Skeletal muscle cell (primary cell): ENCODE measurements at places on chromosomes 3 and 15.
A peak's percentile ranks its signal among the peaks of the same experiment; 100 is the strongest.

DNA sequence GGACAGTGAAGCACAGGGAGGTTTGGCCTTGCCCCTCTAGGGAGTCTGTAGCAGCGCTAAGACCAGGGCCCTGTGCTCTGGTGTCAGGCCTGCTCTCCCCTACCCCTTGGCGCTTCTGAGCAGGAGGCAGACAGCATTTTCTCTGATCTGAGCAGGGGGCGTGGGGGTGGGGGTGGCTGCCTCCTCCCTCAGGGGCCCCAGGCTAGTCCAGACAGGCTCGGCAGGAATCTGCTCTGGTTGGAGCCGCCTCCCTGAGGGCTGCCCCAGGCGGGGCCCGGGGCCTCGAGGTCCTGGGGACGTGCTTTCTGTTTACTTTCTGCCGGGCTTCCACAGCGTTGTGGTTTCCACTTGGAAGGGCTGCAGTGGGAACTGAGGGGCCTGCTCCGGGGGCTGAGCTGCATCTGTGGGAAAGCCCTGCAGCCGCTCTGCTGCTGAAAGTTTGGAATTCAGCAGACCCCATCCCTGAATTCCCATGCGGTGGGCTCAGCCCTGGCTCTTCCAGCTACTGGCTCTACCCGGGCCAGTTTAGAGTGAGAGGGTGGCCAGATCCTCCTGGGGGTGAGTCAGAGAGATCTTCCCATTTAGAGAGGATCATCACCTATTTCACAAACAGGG lies 105.4 kb downstream of the LINGO1 start:
- DNase-seq = peak; percentile 54

DNA sequence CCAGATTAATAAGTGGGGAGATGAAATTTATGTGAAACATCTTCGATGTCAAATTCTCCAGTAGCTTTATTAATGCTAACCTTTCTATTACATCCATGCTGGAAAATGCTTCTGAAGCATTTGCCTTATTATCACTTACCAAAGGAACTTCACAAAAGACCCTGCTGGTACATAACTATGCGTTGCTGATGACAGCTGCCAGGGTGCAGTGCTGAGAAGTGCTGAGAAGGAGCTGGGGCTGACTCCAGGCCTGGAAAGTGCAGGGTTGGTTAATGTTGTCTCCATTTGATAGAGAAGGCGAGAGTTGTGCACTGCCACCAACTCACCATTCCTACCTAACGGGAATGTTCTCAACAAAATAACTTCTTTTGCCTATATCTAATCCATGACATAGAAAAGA lies 736.0 kb upstream of the NR2F2 start:
- DNase-seq = no peak

- no peak for DNase-seq
These were observed 675 bp downstream of the PSMD6 start for GRCh38 chr3:64022451-64023186.

DNA sequence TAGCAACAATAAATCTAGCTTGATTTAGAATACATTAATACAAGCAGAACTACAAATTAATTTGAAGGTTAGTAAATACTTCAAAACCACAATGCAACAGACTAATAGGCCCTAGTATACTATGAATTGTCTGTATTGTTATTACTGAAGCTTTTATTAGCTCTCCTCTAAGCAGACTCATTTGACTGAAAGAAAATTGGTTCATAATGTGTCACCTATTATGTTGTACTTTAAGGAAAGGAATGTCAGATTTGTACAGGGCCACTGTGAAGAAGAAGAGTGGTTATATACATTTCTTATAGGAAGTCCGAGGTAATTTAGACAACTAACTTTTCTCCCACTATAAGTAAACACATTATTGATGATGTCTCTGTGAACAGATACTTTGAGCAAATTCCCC lies 954.5 kb downstream of the ZPLD1 start:
- no peak for DNase-seq

- DNase-seq = no peak
These were observed 1679.4 kb downstream of the OTOL1 start for GRCh38 chr3:163175970-163176369.

DNA sequence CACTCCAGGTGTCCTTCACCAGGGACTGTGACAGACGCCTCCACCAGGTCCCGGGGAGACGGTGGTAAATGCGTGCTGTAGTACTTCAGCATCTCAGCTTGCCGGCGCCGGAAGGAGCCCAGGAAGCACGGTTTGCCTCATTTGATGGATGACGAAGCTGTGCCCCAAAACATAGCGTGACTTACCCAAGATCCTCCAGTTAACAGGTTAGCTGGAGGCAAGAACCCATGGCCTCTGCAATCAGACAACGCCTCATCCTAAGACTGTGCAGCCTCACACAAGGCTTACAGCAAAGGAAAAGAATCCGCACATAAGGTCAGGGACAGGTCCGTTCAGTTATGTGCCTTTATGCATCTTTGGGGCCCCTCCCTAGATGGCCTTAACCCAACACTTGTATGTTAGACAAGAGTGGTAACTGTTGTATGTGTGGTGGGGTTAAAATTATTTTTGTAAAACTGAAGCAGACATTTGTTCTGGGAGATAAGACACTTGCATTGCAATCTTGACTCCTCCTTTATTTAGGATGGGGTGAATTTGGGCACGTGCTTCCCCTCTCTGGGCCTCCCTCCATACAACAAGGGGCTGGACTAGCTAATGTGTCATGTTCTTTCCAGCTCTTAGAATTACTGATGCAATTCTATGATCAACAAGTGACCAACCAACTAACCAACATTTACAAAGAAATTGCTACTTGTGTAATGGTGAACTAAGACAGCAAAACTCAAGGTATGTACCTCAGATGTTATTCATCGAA lies 39.4 kb downstream of the VGLL4 start:
- DNase-seq = peak; percentile 34

- no peak for DNase-seq
These were observed 7.0 kb downstream of the CHAC1 start for GRCh38 chr15:40960151-40960885.

DNA sequence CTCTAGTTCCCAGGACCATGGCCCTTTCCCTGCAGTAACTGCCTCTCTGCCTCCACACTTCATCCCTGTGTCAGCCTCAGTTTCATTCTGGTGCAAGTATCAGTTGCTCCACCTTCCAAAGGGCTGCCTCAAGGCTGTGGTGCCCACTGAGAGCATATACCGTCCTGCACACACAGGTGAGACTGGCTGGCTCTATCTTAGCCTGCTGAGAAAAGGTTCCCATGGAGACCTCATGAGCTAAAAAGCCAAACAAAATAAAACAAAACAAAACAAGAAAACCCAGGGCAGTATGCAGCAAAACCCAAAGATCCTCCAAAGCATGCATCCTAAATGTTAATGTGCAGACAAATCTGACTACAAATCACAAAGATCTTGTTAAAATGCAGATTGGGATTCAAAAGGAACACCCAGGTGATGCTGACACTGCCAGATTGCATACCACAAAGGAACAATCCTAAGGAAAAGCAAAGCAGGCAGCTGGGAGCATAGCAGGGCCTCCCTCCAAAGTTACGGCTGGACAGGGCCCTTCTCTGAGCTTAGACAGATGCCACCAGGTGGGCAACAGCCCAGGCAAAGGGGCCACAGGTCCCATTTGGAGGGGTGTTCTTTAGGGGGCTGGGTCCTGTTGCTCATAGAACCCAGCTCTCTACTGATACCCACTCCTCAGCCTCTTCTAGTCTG lies 76.3 kb upstream of the SLCO2A1 start:
- no peak for DNase-seq

DNA sequence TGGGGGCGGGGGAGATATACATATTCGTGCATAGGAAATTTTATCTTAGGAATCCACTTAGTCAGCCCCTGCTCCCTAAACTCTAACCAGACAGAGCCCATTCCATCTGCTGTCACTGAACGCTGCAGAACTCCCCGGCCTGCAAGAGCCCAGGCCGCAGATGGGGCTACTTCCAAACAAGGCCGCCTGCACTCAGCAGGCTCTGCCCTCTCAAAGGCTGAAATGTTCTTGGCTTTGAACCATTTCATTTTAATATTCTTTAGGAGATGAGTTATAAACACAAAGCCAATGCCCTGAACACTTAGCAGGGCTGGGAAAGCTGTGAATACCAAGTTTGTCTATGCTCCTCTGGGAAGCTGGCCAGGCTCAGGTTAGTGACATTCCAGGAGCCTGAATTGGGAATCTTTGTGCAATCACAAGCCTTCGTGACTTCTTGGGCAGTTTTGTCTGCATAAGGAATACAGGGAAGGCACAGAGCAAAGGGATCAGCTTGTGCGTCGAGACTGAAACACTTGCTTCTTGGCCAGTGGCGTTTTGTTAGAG lies 65.0 kb downstream of the SYNM start:
- no peak for DNase-seq

DNA sequence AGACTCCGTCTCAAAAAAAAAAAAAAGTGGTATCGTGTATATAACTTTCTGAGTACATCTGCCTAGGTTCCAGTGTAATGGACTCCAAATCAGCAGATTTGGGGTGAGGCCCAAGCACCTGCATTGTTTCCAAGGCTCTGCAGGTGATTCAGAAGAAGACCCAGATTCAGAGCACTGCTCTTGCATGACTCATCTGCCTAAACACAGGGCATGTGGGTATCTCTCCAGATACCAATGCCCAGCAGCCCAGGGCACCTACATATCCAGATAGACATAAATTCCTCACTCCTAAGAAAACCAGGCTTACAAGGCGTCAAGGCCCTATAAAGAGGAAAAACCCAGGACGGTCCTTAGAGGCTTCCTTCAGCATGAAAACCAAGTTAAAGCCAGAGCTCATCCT lies 24.3 kb downstream of the NDUFAF1 start:
- no peak for DNase-seq

GRCh38 chr3:167886690-167887089 lies 151.2 kb downstream of the SERPINI1 start:
- DNase-seq = no peak

GRCh38 chr15:74950078-74950908 lies 6.3 kb downstream of the RPP25 start:
- DNase-seq = no peak

- peak; percentile 34 for DNase-seq
These were observed 131.6 kb downstream of the CHCHD6 start for GRCh38 chr3:126835472-126836219.

- DNase-seq = peak; percentile 52
These were observed 167.8 kb upstream of the DPH6 start for GRCh38 chr15:35713733-35714132.

GRCh38 chr15:55366981-55367380 lies 41.2 kb downstream of the CCPG1 start:
- DNase-seq = no peak

DNA sequence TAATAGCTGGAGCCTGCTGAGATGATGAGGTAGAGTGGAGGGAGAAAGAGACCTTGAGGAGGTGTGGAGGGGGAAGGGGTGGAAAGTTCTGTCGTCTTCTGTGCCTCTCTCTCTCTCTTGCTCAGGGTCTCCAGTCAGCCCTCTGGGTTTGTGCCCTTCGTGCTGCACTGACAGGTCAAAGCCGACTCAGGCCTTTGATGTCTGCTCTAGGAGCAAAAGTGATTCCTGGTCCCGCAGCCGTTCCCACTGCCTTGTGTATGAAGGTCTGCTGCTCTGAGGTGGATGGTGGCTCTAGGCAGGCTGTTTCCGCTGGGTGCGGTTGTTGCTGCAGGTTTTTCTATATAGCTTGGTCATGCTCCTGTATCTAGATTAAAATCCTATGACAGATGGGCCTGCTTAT lies 89.4 kb downstream of the IGF1R start:
- no peak for DNase-seq

DNA sequence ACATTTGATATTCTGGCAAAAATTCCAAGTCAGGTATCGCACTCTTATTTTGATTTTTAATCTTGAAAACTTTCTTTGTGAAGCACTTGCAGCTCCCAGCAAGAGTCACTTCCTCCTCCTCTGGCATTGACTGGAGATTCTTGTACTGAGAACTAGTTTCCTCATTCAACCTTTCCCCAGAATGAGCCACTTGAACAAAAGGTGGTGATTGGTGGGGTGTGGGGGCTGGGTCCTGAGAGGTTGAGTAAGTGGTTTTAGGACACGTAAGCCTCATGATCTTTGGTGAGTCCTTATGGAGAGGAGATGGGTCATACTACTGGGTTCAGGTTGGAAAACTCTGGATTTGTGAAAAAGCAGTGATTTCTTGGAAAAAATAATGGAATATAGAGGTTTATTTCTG lies 32.3 kb upstream of the ONECUT1 start:
- DNase-seq = no peak

DNA sequence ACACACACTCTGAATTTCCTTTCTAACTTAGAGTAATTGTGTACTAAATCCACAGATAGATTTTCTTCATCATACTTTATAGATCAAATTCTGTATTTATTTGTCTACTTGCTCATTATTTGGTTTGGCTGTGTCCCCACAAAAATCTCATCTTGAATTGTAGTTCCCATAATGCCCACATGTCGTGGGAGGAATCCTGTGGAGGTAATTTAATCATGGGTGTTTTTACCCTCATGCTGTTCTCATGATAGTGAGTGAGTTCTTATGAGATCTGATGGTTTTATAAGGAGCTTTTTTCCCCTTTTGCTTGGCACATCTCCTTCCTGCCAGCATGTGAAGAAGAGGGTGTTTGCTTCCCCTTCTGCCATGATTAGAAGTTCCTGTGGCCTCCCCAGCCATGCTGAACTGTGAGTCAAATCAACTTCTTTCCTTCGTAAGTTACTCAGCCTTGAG lies 198.3 kb upstream of the TGFBR2 start:
- DNase-seq = peak; percentile 14

GRCh38 chr3:11661827-11662226 lies 18.1 kb upstream of the VGLL4 start:
- DNase-seq = peak; percentile 59

DNA sequence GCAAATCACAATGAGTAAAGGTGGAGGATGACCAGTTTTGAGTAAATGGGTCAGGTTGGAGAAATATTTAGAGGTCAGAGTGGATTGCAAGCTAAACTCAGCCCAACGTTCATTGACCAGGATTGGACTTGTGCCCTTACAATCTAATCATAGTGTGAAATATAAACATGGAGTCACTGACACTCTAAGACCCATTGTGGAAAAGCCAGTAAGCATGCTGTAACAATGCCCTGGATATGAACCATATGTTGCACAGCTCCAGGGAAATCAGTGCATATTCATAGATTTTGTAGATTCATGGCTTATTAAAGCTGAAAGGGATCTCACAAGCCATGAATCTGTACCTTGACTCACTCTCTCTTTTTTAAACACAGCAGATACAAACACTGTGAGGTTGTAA lies 660.2 kb upstream of the LMCD1 start:
- DNase-seq = no peak

- no peak for DNase-seq
These were observed 916 bp downstream of the IL17RD start for GRCh38 chr3:57164217-57164656.

DNA sequence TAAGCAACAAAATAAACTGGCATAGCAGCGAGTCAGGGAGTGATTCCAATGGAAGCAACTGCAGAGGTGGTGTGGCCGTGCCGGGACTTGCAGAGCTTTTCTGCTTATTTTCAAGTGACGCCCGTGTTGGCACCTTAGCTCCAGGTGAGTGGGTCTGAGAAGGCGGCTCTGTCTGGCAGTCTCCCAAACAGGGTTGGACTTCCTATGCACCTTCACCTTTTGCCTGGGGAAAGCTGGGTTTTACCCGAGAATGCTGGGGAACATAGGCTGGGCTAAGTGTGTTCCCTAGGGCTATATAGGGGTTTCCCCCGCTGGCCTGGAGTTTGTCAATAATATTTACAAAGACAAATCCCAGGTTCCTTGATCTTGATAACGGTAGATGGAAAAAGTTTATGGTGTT lies 179.9 kb upstream of the TBL1XR1 start:
- DNase-seq = no peak
